ENCODE measurements at places on chromosomes 6 and 20.

DNA sequence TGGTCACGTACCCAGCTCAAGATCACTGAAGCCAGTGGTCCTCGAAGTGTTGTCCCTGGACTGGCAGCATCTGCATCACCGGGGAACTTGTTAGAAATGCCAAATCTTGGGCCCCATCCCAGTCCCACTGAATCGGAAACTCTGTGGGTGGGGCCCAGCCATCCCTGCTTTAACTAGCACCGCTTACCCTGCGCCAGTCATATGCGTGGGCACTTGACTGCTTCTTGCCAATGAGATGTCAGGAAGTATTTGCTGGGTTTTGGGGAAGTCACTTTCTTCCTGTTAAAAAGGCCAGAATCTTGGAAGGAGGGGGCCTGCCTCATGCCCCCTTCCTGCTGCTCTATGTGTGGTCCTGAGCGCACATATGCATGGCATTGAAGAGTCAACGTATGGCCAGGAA lies 11.7 kb upstream of the SULF2 start:
- DNase-seq, result no peak

DNA sequence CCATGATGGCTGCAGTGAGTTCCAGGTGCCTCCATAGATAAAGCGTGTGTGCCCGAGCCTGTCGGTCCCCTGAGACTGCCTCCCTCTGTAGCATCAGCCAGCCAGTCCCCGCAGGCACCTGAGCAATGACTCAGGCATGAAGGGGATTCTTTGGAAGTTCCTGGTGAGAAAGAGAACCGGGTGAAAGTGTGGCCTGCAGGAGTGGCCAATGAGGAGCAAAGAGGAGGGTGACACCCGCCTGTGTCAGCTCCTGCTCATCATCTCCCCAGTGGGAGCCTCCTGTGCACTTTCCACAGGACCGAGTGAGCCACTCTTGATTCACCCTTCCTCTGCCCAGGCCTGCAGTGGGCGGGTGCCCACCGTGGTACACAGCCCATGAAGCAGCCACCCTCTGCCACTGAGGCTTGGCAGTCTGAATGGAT lies 71.2 kb upstream of the PTPN1 start:
- DNase-seq, result no peak

DNA sequence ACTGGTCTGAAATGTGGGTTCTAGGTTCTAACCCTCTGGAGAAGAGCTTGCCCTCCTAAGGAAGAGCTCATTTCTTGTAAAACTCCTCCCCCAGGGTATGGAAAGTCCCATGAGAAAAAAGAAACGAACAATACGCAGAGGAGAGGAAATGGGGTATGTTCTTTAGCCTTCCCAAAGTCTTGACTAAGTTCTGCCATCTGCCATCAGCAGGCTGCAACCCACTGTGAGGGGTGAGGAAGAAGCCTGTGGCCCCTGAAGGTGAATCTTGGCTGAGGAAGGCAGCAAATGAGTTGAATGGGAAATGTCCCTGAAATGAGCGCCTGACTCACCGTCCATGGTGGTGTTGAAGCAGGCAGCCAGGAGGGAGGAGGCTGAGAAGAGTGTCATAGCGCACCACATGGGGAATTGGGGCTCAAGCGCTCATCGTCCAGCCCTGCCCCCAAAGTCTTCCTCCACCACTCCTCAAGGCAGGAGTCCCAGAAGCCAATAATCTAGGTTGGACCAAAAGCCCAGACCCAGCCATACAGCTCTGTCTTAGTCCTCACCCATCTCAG lies 10.4 kb upstream of the MATN4 start:
- peak; percentile 25 for DNase-seq

DNA sequence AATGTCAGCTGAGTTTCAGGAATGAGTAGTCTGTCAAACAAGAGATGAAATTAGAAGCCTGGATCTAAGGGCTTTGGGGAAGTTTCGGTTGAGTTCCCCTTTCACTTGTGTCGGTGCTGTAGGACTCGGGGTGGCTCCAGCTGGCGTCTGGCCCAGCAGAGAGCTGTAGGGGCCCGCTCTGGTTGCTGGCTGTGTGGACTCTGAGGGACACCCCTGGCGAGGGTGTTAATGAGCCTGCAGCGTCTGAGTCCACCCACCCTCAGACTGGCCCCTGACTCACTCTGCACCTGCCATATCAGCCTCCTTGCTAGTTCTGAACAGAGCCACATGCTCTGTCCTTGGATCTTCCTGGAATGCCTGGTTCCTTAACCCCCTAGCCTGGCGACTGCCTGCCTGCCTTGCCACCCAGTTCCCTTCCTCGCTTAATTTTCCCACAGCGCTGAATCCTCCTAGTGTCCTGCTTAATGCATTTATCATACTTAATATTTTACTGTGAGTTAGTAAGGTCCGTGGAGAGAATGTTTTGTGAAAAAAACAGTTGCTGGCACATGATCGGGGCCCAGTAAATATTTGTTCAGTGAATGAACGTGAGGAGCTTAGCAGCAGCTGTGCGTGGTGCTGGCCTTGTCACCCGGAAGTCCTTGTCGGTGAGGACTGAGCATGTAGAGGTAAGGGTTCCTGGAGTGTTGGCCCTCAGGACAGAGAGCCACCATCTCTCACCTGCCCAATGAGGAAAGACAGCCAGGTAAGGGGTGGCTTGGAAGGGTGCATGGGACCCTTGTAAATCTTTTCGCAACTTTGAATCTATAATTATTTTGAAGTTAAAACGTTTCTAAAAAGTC lies 1.6 kb downstream of the DNAJC5 start:
- peak; percentile 47 for DNase-seq

DNA sequence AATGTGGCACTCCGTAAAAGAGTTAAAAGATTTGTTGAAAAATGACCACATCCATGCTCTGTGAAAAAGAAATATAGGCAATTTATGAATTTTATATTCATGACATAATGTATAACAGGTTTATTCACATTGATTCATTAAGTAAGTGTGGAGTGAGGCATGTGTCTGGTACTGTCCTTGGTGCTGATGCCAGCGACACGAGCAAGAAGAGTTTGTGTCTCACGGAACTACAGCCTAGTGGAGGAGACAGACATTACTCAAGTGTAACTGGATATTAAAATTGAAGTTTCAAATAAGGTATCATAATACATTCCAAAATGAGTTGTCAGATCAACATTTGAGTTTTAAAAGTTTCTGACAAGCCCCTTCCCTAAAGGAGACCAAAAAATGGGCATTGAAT lies 158.2 kb upstream of the PRND start:
- DNase-seq, result peak; percentile 12

GRCh38 chr6:4210629-4211419 lies 75.4 kb upstream of the ECI2 start:
- DNase-seq, result peak; percentile 75

GRCh38 chr6:131910219-131910589 lies 41.0 kb downstream of the CCN2 start:
- no peak for DNase-seq
